ENCODE measurements at places on chromosomes 16 and 17.

DNA sequence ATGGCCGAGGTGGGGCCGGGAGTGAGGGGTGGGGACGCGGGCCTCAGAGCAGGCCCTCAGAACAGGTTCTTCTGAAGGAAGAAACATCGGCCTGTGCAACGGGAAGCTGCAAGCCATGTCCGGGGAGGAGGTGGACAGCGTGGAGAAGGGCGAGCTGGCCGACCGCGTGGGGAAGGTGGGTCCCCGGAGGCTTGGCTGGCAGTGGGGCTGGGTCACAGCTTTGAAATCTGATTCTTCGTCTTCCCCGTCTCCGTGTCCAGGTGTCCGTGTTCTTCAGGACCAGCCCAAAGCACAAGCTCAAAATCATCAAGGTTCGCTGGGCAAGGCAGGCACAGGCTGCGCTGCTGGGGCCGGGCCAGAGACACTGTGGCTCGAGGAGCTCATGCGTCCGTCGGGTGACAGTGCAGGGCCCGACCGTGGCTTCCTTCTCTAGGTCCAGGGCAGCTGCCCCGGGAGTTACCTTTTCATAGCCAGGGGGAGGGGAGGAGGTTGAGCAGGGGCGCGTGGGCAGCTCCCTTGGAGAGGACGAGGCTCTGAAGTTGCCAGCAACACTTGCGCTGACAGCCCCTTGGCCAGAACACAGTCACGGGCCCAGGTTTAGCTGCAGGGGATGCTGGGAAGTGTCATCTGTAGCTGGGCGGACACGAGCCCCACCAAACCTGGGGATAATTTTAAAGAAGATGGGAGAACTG, 51.3 kb downstream of the MEAK7 start:
- DNase-seq, result peak; percentile 62

DNA sequence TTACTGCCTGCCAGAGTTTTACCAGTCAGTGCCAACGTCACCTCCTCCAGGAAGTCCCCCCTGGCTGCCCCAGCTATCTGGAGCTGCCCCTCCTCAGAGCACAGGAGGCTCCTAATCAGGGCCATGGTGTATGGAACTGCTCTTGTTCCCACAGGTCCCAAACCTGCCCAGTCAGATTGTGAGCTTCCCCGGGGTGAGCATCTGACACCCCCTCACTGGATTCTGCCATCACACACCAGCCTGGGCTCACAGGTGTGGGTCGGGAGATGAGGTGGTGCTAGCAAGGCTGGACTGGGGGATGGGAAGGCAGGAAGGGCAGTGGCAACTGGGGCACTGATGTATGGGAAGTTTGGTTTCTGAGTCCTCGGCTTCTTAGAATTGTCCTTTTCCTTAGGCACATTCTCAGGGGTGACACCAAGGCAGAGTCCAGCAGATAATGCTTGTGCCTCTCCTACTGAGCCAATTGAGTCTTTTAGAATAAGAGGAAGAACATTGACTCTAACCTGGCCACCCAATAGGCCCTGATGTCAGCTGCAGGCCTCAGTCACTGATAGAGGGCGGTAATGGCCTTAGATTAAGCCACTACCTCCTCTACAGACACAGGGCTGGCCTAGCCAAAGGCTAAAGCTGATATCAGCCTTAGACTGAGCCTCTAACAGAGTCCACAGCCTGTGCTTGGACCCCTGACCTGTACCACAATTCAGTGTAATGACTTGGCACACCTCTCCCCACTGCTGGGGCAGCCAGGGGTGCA, 107.9 kb downstream of the WSCD1 start:
- peak; percentile 36 for DNase-seq

- DNase-seq, result no peak
Measured at GRCh38 chr17:28760601-28761562, 17.1 kb downstream of the TRAF4 start.

DNA sequence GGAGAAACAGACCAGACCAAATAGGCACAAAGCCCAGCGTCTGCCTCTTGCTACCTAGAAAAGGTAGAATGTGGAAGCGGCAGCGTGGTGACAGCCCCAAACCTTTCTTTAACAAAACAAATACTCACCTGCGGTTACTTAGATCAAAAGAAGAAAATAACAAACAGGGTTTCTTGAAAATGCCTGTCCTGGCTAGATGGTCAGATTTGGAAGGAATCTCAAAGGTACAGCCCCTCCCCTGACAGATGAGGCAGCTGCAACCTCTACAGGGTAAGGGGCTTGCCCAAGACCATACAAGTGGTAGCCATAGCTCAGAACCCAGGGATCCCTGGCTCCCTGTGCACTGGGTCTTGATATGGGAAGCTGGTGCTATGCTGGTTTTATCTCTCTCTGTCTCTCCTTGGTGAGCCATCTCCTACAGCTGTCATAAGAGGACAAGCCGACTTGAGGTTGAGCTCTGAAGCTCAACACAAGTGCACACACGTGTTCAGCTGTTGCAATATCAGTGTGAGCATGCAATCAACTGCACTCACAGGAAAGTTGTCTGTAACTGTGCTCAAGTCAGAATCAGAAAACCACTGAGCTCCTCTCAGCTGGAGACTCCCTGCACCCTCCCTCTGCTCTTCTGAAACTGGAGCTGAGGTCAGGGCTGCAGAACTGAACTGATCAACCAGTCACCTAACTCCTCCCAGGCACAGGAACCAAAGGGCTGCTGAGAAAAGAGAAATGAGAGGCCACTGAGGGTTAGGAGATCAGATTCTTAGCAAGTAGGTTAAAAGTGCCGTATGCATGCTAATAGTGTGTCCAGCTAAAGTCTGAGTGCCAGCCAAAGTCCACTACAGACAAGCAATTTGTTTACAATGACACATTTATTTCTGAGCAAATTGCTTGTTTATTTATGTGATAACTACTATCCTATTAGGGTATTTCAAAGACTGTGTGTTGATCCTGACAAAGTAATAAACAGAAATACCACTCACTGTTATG, 6.1 kb upstream of the RNF157 start:
- DNase-seq, result no peak

- no peak for DNase-seq
Measured at GRCh38 chr17:80650751-80651518, 106.3 kb downstream of the RPTOR start.

GRCh38 chr17:56737421-56738161, 96.1 kb downstream of the C17orf67 start:
- peak; percentile 73 for DNase-seq

DNA sequence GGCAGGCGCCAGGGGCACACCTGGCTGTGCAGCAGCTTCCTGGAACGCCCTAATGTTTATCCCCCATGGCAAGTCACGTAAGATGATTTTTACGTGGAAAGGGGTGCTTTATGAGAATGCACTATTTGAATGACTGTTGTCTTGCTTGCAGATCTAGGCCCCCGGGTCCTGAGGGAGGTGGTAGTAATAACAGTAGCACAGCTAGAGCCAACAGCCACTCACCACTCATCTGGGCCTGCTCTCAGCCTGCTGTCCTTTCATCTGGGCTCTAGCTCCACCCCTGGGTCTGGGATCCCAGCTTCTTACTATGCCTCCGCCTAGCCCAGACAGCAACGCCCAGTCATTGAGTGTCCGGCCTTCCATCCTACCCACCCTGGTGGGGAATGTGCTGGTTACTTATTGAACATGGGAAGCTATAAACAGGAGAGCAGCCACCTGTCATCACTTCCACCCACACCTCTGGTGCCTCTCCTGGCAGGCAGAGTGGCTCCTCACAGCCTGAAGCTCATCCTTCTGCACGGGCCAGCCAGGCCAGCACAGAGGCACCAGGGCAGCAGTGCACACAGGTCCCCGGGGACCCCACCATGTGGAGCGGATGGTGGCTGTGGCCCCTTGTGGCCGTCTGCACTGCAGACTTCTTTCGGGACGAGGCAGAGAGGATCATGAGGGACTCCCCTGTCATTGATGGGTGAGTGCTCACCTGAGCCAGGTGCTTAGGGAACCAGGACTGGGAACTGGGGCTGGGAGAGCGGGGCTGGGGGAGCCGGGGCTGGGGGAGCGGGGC, 16.6 kb downstream of the DPEP1 start:
- no peak for DNase-seq

- DNase-seq, result no peak
Measured at GRCh38 chr16:77859493-77860232, 71.3 kb downstream of the VAT1L start.

GRCh38 chr17:81428121-81428515, 32.9 kb downstream of the BAHCC1 start:
- DNase-seq, result no peak

GRCh38 chr16:13948086-13948485, 28.1 kb downstream of the ERCC4 start:
- DNase-seq, result no peak

DNA sequence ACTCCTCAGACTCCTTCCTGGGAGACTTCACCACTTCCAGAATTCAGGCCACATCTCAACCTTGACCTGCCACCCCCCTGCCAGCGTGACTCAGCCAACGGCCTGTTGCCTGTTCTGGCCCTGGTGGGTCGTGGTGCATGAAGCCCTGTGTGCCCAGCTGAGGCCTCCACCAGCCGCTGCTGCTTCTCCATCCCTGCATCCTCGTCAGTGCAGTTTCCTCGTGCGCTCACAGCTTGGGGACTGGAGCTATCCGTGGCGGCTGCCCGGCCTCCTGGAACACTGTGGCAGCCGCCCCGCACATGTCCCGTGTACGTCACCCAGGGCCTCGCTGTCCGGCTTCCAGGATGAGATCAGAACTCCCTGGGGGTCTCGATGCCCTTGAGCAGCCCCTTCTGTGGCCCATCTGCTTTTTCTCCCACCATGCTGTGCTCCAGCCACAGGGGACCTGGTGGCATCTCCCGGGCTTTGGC, 8.0 kb upstream of the TEDC2 start:
- no peak for DNase-seq

DNA sequence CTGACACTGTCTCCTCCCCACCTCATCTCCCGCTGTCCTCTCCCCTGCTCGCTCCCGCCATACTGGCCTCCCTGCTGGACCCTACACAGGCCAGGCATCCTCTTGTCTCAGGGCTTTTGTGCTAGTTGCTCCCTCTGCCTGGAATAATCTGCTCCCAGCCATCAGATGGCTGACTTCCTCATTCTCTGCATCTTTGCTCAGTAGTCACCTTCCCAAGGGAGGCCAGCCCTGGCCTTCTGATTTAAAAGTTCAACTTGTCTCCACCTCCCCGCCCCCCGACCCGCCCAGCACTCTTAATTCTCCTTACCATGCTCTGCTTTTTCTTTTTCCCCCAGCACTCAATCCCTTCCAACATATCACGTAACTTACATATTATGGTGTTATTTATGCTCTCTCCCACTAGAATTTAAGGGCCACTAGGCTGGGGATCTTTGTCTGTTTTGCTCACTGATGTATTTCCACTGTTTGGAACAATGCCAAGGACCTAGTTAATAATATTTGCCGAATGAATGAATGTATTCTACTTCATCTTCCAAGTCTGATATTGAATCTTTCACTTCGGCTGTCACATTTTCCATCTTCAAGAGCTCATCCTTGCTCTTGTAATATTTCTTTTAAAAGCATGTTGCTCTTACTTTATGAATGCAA, 178.3 kb downstream of the CDK5R1 start:
- no peak for DNase-seq

DNA sequence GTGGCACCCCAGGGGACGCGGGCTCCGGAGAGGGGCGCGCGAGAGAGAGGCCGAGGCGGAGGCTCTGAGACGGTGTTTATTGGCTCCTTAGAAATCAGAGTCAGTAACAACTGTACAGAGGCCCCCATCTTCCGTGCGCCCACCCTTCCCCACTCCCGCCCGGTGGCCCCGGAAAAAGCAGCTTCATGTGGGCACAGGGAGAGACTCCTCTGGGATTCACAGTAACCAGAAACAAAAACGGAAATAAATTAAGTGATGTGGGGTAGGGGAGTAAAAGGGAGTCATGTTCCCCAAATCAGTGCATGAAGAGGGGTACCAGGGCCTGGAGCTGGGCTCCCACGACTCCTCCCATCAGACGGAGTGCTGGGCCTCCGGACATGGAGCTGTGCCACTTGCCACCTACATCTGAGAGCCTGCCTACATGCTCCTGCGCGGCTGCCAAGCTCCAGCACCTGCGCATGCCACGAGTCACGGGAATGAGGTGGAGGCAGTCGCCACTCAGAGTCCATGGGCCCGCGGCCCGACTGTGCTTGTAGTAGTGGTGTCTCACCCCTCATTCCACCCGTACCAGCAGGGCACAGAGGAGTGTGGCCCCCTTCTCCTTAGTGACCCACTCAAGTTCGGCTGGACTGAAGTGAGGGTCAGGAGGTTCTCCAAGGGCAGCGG, 543 bp upstream of the GPS2 start:
- DNase-seq, result no peak

- DNase-seq, result no peak
Measured at GRCh38 chr16:49986351-49987124, 38.5 kb upstream of the CNEP1R1 start.

GRCh38 chr16:7257016-7257415, 75.6 kb upstream of the RBFOX1 start:
- no peak for DNase-seq

DNA sequence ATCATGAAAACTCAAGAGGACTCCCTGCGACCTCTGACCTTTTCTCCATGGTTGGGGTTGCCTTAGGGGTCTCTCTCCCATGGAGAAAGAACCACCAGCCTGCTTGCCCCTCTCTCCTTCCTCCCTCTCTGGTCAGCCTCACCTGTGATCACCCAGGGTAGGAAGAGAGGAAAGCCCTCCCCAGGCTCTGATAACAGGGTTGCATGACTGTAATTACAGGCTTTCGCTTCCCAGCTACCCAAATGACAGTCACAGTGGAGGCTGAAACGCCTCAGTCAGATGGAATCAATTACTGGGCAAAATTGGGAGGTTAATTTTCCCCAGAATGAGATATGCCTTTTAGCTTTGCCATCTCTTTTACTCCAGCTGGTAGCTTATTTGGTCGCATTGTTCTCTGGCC, 265.8 kb upstream of the SOX9 start:
- no peak for DNase-seq

GRCh38 chr16:84628226-84628731, 10.4 kb upstream of the COTL1 start:
- no peak for DNase-seq

DNA sequence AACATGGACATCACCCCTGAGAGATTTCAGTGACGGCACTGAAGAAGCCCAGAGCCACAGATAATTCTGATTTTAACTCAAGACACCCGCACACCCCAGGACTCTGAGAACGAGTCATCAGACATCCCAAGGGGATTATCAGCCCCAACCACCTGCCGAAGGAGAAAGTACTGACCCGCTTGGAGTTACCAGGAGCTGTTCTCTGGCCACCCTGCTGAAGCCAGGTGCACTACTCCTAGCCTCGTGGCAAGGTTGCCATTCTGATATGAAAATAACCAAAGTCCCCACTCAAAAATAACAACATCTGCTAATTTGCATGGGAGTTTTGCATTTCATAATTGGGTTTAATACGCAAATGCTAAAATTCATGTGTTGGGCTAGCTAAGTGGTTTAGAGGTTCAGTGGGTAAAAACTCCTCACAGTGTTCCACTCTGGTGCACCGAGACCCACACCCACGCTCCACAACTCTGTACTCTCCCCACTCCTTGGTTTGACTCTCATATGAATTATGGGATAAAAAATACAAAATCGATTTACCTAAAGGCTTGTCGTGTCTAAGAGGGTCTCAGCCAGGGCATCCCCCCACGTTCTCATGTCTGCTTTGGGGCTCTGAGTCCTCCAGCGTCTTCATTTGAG, 143.0 kb upstream of the NOL11 start:
- no peak for DNase-seq

DNA sequence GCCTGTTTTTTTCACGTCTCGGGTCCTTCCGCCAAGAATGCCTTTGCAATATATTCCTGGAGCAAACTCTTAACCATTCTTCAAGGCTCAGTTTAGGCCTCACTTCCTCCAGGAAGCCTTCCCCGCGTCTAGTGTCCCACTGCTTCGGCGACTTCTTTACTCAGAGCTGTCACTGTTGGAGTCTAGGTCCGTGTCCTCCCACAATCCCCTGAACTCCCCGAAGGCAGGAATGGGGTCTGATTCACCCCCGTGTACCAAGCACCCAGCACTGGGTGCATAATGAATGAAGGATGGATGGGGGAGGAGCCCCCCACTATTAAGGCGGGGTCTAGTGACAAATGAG, 508 bp downstream of the MATCAP1 start:
- DNase-seq, result no peak

Data from left forelimb (tissue), 1 donor.